ENCODE measurements at places on chromosomes 16 and 17.

GRCh38 chr17:34255381-34255732, 272 bp downstream of the CCL2 start:
- DNase-seq = no peak

DNA sequence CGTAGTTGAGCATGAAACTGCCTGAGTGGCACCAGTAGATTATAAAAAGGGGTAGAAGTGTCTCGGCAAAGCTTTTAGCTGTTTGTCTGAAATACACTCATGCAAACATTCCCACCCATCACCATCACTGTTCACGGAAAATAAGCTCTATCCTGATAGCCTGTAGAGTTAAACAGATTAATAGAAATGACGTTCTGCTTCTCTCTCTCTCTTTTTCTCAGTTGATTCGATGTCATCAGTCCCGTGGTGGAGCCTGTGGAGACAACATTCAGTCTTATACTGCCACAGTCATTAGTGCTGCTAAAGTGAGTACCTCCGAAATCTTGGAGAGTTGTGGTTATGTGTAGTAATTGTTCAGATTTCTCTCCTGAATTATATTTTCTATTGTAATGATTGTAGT, 224.7 kb downstream of the BCAS3 start:
- DNase-seq = peak; percentile 53

GRCh38 chr17:71790791-71791190, 330.0 kb upstream of the SOX9 start:
- peak; percentile 9 for DNase-seq

DNA sequence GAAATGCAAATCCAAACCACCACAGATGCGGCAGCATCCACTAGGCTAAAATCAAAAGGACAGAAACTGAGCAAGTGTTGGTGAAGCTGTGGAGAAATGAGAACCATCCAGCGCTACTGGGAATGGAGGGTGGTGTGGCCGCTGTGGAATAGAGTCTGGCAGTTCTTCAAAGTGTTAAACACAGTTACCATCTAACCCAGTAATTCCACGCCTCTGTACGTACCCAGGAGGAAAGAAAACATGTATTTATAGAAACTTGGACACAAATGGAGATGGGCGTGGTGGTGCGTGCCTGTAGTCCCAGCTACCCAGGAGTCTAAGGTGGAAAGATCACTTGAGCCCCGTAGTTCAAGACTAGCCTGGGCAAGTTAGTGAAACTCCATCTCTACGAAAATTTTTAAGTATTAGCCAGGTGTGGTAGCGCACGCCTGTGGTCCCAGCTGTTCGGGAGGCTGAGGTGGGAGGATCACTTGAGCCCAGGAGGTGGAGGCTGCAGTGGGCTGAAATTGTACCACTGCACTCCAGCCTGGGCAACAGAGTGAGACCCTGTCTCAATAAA, 11.6 kb downstream of the SLC25A10 start:
- DNase-seq = no peak

GRCh38 chr16:401468-402348, at the start of gene DECR2:
DECR2 (plus strand) TSS chr16:401885; CDS start chr16:401964, 79 bp downstream.
- peak; percentile 89 for DNase-seq
